Hindlimb muscle (tissue), 1 donor: ENCODE measurements at places on chromosomes 1 and 21. TPM values are rescaled to one million over a fixed set of nuclear protein-coding genes. Genes with fewer than 3 reads are reported as not detected.

CFAP107 gene
- 0.09 TPM for polyA plus RNA-seq

CATSPERE gene
- polyA plus RNA-seq = 0.93 TPM

DHRS3 gene
- 14.1 TPM for polyA plus RNA-seq

THEM5 gene
- polyA plus RNA-seq = 0.37 TPM

PDC gene
- 0.27 TPM for polyA plus RNA-seq

ZNF697 gene
- polyA plus RNA-seq = 10.8 TPM

WDR3 gene
- 21.1 TPM for polyA plus RNA-seq

S100A2 gene
- 2.2 TPM for polyA plus RNA-seq

NOL9 gene
- polyA plus RNA-seq = 19.5 TPM

- no peak for DNase-seq
Observed at GRCh38 chr21:14716761-14717396, 170.8 kb upstream of the SAMSN1 start.

DNA sequence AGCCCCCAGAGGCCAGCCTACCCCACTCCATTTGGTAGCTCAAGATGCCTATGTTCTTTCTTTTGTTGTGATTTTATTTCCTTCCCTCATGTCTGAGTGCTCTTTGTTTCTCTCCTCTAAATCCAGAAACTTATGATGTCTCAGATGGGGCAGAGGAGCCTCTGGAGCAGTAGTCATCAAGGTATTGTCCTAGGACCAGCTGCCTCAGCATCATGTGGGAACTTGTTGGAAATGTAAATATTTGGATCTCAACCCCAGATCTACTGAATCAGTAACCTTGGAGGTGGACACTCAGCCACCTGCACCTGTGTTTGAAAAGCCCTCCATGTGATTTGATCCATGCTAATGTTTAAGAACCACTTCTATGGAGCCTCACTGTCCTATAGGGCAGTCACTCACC lies 593.1 kb upstream of the PLXNA2 start:
- no peak for DNase-seq

- DNase-seq = peak; percentile 73
Observed at GRCh38 chr1:113758631-113759332, 504 bp downstream of the PHTF1 start.

DNA sequence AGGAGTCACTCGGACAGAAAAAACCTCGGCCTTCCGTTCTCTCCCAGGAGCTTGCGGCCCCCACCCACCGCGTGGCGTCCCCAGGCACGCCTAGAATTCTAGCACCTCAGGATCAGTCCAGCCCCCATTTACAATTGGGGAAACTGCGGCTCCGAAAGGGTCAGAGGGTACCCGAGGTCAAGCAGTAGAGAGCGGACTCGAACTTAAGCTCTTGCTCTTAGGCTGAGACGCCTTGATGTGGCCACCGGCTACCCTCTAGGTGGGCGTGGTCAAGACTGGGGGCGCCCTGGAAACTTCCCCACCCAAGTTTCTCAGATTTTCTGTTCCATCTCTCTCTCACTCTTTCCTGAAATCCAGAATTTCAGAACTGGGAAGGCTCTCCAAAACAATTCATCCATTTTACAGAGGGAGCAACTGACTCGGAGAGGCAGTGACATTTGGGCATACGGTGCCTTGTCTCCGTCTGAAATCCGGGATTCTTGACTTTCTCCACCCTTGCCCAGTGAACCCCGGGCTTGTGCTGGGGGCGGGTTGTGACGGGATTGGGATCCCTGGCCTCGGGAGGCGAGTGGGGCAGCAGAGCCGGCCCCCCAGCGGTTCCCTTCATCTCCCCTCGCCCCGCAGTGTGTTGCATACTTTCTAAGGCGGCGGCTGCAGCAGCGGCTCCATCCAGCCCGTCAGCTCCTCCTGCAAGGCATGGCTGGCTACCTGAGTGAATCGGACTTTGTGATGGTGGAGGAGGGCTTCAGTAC lies 777 bp downstream of the AZIN2 start:
- DNase-seq = no peak

DNA sequence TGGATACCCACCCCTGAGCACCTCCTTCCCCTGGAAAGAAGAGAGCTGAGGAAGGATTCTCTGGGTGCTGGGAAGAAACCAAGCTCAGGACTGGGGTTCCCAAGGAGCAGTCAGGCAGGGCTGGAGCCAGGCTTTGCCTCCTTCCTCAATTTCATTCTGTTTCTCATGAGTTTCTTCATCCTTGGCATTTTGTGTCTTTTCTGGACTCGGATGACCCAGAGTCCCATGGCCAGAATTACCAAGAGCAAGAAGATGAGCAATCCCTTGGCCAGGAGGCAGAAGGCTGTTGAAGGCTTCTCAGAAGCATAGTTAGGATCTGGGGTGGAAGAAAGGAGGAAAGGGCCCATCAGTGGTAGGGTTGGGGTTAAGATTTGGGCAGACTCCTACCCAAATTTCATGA lies 2.5 kb downstream of the SLAMF9 start:
- no peak for DNase-seq

GRCh38 chr1:229127301-229127700 lies 143.6 kb upstream of the RAB4A start:
- no peak for DNase-seq

- no peak for DNase-seq
Observed at GRCh38 chr1:185495007-185495406, 178.0 kb upstream of the IVNS1ABP start.

DNA sequence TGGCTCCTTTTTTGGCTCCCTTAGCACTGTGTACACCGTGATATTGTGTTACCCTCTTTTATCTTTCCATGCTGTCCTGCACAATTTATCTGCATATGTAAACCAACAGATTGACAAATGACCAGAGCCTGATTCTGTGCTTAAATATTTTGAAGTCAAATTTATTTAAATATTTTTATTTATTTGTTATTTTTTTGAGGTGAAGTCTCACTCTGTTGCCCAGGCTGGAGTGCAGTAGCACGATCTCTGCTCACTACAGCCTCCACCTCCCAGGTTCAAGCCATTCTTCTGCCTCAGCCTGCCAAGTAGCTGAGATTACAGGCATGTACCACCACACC lies 12.8 kb downstream of the PMF1 start:
- DNase-seq = no peak

DNA sequence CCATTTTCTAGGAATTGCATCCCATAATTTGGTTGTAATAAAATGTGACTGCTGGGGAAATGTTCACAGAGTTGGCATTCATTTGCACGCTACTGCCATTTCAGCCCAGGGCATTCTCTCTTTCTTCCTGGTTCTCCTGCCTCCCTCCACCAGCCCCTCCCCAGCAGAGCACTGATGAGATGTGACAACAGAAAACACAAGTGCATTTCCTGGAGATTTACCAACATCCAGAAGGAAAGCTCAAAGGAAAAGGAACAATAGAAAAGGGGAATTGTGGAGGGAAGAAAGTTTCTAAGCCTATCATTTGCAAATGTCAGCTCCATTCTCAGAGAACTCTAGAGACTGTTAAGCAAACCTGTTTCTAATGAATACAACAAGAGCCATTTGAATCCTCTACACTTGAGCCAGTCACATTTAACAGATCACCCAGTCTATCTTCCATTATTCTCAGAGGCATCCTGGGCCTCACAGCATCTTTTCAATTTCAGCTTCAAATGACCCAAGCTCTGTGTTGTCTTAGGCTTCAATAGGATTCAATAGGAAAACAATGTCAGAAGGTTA lies 395.6 kb upstream of the PBX1 start:
- no peak for DNase-seq

DNA sequence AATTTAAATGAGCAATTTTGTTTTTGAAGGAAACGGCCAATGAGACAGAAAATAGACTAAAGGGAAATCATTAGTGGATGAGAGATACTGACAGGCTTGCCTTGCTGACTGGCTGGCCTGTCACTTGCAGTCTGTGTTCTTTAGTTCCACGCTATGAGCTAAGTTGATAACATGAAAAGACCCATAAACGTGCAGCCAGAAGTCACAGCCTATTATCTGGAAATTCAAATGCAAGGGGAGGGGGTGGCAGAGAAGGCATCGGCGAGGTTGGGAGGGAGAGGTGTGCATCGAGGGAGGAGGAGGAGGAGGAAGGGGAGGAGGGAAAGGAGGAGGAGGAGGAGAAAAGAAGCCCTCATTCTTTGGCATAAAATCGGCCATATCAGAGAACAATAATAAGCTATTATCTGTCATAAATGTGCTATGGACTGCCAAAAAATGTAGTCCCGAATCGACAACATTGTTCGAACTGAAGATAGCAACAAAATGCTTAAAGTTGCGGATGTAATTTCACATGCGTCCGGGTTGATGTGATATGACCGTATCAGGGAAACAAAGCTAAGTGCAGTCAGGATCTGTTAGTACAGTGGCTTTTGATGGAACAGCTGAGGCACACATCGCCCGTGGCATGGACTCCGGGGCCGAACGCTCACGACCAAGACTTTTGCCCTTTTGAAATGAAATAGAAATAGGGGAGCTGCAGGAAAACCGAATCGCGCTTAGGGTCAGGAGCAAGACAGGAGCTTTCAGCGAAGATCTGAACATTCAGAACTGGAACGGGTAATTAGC lies 11.6 kb upstream of the BARHL2 start:
- DNase-seq = no peak

DNA sequence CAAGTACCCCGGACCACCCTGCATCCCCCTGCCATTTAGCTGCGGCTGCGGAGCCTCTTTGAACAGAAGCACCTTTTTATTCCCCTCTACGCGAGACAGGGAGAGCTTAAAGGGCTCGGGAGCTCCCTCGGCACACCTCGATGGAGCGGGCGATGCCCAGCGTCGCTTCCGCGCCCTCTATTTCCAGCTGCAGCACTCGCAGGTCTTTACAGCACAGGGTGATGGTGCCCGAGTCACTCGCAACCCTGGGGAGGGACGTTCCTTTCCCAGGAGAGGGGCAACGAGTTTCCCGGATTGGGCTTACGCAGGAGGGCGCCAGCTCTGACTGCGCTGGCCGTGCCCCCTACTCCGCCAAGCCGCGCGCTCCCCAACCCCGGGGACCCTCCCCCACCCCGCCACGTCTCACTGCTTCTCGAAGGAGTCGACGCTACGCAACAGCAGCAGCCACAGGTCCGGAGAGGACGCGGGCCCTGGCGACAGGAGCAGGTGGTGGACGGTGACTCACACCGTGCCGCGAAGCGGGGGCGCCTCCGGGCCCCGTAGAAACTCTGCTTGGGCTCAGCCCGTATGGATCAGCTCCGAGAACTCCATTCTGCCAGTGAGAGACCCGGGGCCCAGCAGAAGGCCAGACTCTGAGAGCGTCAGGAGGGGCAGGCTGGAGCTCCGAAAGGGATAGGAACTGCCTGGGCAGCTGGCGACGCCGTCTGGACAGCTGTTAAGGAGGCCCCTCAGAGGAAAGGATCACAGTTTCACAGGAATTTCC lies 5.8 kb upstream of the FAM167B start:
- DNase-seq = peak; percentile 68

DNA sequence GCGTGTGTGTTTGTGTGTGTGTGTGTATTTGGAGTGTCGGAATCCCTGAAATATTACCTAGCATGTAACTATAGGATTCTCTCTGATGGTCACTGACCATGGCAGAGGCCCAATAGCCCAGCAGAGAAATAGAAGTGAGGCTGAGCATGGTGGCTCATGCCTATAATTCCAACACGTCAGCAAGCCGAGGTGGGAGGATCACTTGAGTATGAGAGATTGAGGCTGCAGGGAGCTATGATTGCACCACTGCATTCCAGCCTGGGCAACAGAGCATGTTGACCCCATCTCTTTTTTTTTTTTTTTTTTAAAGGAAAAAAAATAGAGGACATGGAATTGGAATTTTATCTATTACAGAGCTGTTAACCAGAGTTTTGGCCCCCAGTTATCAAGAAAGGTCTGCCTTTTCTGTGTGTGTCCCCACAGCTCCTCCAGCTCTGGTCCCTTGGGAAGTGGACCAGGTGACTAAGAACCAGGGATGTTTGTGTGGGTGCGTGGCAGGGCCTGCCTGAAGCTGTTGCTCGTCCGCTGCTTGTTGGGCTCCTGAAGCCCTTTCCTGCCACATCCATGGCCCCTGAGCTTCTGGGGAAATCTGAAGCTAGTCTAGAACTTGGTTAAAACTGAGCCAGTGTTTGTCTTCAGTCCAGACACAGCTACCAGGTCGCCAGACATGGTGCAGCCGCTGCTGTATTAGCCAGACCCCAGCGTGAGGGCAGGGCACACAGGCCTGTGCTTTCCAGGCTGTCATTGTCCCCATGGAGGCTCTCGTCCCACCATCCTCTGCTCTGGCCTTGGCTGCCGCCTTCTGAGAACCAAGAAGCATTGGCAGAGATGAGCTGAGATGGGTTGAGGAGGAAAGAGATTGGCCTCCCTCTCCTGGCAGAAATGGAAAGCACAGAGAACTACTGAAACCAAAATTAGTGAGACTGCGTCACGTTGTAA lies 25.5 kb downstream of the CAPN9 start:
- peak; percentile 58 for DNase-seq

GRCh38 chr1:152026895-152027294 lies 9.9 kb downstream of the S100A11 start:
- no peak for DNase-seq

- DNase-seq = no peak
Observed at GRCh38 chr1:2224631-2225428, 3.3 kb upstream of the SKI start.

GRCh38 chr1:34806396-34806795 lies 13.6 kb downstream of the GJA4 start:
- no peak for DNase-seq

- peak; percentile 50 for DNase-seq
Observed at GRCh38 chr21:42465008-42465802, 30.8 kb downstream of the RSPH1 start.

GRCh38 chr1:68293122-68293521 lies 60.8 kb upstream of the WLS start:
- no peak for DNase-seq

GRCh38 chr1:93671099-93671621 lies 10.5 kb downstream of the BCAR3 start:
- DNase-seq = no peak

GRCh38 chr1:31772669-31773248 lies 8.6 kb upstream of the ADGRB2 start:
- DNase-seq = no peak

GRCh38 chr1:181765451-181766026 lies 282.2 kb downstream of the CACNA1E start:
- DNase-seq = no peak

DNA sequence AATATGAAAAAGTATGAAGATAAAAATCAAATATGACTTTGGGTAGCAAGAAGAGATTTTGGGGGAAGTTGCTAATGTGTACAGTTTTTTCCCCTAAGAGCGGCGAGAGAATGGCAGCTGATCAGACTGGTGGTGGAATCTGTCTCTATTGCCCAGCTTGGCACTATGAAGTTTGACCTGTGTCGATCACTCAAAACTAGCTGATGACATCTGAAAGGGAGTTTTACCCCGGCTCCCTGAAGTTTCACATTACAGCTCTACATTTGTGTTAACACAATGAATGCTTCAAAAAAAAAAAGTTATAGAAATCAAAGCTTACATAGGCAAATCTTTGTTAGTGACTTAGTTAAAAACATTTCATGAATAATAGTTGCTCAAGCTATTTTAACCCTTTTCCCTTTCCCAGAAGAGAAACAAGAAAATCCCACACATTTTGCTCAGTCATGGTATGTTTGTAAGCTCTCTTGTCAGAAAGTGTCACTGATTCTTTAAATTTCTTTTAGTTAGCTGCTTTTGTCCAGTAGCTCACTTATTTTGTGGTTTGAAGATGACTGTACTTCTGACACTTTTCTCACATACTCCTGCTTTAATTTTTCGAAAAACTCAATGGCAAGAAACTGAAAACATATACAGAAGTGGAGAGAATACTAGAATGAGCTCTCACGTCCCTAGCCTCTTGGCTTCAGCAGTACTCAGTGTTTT lies 41.3 kb downstream of the DYRK1A start:
- no peak for DNase-seq
